Activated naive CD4-positive, alpha-beta T cell treated with Interleukin-2 at 50 U/mL for 16 hours (primary cell): ENCODE measurements at places on chromosomes 4 and X.

DNA sequence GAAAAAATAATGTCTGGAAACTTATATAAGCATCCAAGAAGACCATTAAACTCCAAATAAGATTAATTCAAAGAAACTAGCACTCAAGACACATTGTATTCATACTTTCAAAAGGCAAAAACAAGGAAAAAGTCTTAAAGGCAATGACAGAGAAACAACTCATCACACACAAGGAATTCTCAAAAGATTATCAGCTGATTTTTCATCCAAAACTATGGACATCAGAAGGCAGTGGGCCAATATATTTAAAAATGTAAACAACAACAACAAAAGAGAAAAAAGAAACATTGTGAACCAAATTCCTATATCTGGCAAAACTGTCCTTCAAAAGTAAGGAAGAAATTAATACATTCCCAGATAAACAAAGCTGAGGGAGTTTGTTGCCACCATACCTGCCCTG is 711.4 kb upstream of the GALNTL6 start:
- no peak for DNase-seq

- no peak for DNase-seq
Measured at GRCh38 chrX:110536816-110537215, 178.2 kb downstream of the RTL9 start.

DNA sequence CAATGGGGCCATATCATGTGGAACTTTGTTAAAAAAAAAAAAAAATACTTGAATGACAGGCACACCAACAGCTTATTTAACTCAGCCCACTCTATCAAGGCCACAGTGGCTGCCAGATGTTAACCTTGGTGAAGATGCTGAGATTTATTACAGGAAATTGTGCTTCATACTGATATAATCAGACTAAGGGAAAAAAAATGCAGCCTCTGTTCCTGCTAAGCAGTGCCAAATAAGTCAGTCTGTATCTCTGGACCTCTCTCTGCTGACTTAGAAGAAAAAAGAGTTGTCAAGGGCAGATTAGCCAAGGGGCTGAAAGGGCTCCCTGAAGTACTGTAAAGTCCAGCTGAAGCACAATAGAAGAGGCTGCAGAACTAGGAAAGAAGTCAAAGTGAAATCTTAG is 677.7 kb upstream of the HTR2C start:
- no peak for DNase-seq

- no peak for DNase-seq
Measured at GRCh38 chrX:20414762-20415445, 148.2 kb upstream of the RPS6KA3 start.

DNA sequence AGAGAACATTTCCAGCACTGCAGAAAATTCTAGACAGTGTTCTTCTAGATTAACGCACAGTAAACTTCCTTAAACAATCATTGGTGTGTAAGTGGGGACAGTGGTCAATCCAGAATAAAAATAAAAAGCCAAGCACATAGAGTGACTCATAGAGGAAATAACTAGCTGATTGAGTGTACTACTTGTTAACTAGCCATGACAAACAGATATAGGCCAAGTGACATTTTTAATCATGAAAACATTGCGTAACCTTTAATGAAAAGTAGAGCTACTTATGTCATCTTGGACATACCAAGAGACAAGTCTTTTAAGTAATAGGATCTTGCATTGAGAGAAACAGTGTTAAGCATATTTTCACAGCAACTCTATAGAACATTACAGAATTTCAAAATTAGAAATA is 233.9 kb upstream of the MAB21L2 start:
- DNase-seq, result no peak

GRCh38 chrX:41686788-41687187 is 2.0 kb upstream of the GPR34 start:
- DNase-seq, result no peak

- no peak for DNase-seq
Measured at GRCh38 chr4:23970201-23970850, 80.5 kb upstream of the PPARGC1A start.

- no peak for DNase-seq
Measured at GRCh38 chr4:891747-892146, 40.4 kb downstream of the GAK start.

DNA sequence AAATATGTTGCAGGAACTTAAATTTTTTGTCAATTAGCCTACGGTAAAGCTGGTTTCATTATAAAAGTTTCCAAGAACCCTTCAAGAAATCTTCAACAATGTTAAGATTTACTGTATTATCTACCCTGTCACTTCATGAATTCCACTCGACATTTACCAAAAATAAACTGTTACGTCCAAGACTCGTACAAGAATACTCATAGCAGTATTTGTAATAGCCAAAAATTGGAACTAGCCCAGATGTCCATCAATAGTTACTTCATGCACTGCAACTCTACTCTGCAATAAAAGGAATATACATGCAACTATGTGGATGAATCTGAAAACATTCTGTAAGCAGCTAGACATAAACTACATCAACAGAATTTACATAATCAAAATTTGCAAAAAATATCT is 13.4 kb downstream of the RBMX start:
- no peak for DNase-seq

DNA sequence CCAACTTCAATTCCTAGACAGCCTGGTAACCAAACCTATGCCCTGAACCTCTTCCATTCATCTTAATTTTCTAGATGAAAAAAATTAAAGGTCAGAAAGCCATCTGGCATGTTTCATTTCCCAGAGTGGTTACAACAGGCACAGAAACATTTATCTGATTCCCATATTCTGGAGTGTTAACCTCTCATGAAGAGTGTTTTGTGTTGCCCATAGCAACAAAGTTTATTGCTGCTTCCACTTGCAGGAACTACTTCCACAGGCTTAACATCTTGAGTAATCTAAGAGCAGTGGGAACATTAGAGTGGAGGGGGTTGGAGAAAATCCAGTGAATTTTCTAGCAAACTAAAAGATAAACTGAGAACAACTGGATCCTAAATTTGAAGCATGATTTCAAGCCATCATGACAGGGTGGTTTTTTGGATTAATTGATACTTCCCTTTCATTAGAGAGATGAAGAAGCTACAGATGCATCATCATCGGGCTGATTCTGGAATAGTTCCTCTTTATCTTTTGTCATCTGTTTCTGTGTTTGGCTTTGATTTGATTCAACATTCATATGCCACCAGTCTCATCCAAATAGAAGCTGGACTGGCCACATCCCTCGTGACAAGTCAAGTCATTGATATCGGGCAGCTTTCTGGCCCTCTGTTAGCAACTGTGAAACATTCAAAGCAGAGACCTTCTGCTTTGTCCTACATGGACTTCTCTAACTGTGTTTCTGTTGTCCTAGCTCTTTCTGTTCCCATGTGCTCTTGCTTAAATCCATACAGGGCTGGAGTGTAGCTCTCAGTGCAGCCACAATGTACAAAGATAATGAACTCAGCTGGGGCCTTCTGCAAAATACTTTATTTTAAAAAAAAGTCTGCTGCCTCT is 167.3 kb downstream of the MID1IP1 start:
- DNase-seq, result no peak

DNA sequence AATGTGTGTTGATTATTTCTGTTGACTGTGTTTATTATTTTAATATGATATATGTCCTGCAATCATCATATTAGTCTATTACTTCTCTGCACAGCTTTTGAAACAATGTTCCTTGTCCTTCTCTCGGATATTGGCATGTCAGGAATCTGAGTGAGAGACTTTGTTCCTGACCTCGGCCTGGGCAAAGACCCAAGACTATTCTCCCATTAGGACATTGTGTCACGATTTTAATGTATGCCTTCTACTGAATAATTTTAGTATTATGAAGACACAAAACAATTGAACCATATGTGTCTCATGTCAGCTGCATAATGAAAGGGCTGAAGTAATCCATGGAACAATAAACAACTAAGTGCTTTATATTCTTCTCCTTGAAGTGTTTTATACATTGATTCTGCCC is 580.8 kb upstream of the TENM3 start:
- DNase-seq, result no peak
